ENCODE measurements at places on chromosomes 2 and 18.

DNA sequence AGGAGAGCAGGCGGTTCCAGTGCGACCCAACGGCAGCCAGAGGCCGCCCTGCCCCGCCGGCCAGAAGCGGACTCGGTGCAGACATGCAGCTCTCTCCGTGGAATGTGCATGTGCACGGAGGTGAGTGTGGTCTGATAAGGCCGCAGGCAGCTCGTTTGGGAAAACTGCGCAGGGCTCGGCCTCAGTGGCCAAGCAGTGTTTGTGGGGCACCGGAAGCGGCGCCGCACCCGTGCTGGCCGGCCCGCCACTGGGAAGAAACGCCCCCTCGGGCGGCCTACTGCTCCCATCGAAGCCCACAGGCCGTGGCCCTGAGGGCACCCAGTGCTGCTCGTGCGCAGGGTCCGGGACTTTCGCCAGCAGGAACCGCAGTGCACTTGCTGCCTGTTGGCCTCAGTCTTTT, 25.2 kb downstream of the PRELID3A start:
- DNase-seq: no peak

DNA sequence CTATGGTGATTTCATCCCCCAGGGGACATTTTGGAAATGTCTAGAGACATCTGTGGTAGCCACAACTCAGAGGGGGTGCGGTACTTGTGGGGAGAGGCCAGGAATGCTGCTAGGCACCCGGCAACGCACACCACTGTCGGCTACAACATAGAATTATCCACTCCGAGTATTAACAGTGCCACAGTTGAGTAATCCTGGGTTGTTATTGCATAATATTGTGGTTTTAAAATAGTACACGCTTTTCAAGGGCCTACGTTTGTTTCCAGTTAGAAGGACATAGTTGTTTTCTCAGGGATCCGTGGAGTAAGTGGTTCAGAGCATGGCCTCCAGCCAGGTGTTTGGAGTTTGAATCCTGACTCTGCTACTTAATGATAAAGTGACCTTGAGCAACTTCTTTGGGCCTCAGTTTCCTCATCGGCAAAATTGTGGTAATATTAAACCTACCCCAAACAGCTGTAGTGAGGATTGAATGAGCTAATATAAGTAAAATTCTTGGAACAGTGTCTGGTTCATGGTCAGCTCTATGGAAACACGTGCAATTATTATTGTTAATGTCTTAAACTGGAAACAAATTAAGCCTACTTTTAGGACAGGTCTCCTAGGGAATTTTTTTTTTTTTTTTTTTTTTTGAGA, 24.5 kb downstream of the CYP27A1 start:
- DNase-seq: no peak

GRCh38 chr18:10381951-10382350, 72.5 kb upstream of the APCDD1 start:
- no peak for DNase-seq

GRCh38 chr2:200695601-200696000, 109.8 kb downstream of the AOX1 start:
- DNase-seq: no peak

GRCh38 chr18:67117804-67118203, 398.7 kb downstream of the DSEL start:
- no peak for DNase-seq

- no peak for DNase-seq
Measured at GRCh38 chr18:73511771-73512503, 635.7 kb downstream of the FBXO15 start.

- no peak for DNase-seq
Measured at GRCh38 chr2:105625632-105626031, 119.1 kb upstream of the NCK2 start.

- no peak for DNase-seq
Measured at GRCh38 chr2:152198499-152198898, 22.9 kb upstream of the STAM2 start.

- DNase-seq: peak; percentile 26
Measured at GRCh38 chr18:2337552-2338141, 233.7 kb downstream of the METTL4 start.

GRCh38 chr2:88680266-88680902, 11.1 kb upstream of the RPIA start:
- DNase-seq: no peak

GRCh38 chr2:103265521-103265920, 503.7 kb downstream of the TMEM182 start:
- DNase-seq: no peak

GRCh38 chr18:13418013-13418710, 199.6 kb downstream of the LDLRAD4 start:
- no peak for DNase-seq

DNA sequence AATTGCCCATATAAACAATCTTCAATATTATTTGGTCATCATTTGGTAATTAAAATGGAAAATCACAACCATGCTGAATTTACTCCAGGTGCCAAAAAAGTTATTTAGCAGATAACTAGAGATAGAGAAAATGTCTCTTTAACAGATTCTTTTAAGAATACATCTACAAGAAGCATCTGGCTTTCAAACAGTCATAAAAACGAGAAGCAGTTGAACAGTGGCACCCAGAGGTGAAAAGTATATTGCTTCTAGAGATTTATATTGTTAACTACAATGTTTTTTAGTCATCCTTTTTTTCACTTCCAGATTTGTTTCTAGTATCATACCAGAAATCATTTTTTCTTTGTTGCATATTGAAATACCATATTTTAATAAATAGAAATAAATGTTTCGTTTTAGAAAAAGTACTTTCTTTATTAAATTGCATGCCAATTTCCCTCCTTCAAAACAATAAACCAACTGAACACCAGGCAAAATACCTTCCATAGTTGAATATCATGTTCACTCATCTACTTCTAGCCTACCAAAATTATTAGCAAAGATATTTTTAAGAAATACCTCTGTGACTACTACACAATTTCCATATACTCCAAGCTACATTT, 65.4 kb upstream of the HNRNPA3 start:
- DNase-seq: no peak

GRCh38 chr2:135530313-135531230, at the start of gene ZRANB3:
Gene ZRANB3 (minus strand): TSS chr2:135531218.
- DNase-seq: peak; percentile 88

DNA sequence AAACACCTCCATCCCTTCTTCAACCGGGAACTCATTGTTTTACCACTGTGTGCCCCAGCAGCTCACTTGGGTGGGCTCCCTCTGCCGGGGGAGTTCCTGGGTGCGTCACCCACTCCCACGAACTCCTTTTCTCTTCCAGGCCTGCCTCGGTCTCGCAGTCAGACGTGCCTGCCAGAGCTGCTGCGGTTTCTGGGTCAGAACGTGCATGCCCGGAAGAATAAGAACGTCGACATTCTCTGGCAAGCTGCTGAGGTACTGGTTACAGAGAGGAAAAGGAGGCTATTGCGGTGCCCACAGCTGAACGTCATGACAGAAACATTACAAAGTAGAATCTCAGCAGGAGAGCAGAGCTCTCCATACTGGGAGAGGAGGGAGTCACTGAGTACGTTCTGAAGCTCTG, 35.6 kb downstream of the COA5 start:
- no peak for DNase-seq

- no peak for DNase-seq
Measured at GRCh38 chr2:190181123-190181669, 118.7 kb upstream of the MSTN start.

- no peak for DNase-seq
Measured at GRCh38 chr2:120053891-120054290, 41.0 kb downstream of the EPB41L5 start.

DNA sequence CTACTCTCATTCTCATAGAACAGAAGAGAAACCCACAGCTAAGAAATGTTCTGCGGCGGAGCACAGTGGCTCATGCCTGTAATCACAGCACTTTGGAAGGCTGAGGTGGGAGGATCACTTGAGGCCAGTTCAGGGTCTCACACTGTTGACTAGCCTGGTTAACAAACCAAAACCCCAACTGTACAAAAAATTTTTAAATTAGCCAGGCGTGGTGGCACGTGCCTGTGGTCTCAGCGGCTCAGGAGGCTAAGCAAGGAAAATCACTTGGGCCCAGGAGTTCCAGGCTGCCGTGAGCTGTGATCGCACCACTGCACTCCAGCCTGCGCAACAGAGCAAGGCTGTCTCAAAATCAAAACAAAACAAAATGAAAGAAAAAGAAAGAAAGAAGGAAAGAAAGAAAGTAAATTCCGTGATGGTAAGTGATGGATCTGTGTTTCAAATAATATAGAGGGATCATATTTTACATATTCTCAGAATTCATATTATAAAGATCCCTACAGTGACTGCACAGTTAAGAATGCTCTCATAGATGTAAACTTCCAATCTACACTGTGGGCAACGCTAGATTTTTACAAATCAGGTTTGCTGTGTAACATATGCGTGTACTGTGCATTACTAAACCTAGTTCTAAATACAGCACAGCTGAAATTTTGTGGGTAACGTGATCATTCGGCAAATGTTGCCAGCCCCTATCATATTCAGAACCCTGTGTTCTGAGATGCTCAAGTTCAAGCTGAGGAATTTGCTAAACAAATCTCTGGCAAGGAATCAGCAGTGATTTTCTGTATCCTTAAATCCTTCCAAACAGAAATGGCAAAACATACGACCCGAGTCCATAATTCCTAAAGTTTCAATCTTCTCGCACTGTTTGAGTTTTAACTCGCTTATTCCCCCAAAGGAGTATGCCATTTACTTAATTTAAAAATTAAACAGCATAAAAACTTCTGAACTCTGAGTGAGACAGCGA, 1.2 kb upstream of the RAB12 start:
- DNase-seq: no peak

GRCh38 chr2:69012310-69013141, 453 bp upstream of the ANTXR1 start:
- peak; percentile 52 for DNase-seq

- DNase-seq: no peak
Measured at GRCh38 chr2:28271231-28271918, 121.3 kb upstream of the FOSL2 start.

DNA sequence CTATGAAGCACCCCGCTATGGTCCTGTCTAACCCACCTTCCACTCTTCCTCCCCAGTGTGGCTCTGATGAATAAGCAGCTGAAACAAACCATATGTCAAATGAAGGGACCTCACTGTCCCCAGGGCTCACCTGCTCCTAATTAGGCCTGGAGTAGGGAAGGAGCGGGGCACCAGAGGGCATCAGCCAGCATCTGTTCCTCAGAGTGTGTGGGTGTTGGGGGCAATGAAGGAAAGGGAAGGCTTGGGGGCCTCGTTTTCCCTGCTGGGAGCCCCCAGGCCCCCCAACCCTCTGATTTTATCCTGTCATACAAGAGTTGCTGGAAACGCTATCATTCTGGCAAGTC, 274.7 kb downstream of the HAUS1 start:
- DNase-seq: no peak

All from endothelial cell (in vitro differentiated cells).